ENCODE measurements at places on chromosomes 6 and 20.
A peak's percentile ranks its signal among the peaks of the same experiment; 100 is the strongest.

- DNase-seq: no peak
These were observed 121.0 kb downstream of the SYNDIG1 start for GRCh38 chr20:24590178-24590982.

DNA sequence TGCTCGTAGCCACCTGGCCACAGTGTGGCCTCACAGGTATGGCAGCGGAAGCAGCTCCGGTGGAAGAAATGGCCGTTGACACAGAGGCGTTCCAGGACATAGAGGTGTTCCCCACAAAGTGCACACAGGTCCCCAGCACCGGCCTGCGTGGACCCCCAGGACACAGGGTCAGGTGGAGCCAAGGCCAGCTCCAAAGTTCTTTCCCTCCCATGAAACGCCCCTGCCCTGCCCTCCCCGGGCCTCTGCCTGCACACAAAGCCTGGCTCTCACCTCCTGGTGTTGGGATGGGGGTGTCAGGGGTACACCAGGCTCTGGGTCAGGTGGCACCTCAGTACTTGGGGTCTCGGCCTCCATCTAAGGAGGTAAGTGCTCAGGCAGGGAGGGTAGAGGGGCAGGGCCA lies 6.6 kb downstream of the SMPD2 start:
- DNase-seq: no peak

DNA sequence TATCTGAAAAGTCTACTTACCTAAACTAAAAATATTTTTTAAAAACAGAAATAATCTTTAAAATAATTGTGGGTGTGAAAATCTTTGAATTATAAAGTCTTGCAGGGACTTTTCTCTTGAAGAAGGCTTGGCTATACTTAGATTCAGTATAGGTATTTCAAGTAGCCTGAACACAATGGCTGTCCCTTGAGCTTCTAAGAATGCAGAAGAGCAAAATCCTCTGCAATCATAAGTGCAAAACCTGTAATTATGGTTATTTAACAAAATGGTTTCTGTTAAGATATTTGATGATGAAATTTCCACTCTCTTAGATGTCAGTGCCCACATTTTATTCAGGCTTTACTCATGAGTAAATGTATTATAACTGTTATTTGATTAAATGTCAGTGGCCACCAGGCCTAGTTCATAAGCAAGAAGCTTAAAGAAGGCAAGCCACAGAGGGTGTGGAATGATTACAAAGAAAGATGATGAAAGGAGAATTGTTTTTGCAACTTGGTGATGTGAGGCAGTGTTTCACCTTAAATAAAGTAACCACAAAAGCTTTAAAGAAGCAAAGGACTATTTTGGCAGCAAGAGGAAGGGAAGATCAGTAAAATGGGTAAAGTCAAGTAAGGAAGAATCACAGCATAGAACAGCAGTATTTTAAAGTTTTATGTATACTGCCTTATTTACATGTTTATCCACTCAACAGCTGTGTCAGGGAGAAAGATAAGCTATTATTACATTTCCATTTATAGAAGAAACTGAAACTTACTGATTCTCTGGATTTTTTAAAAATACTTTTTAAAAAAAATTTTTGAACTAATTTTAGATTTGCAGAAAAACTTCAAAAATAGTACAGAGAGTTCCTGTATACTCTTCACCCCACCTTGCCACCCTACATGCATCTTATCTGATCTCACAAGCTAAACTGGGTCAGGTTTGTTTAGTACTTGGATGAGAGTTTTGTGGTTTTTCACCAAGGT lies 351.2 kb upstream of the RUNX2 start:
- DNase-seq: peak; percentile 19

- no peak for DNase-seq
These were observed 127.6 kb downstream of the ANKRD60 start for GRCh38 chr20:58100731-58101356.

- DNase-seq: peak; percentile 61
These were observed 23.3 kb upstream of the ARFGEF2 start for GRCh38 chr20:48898210-48898609.

GRCh38 chr6:92231171-92231701 lies 1188.1 kb downstream of the EPHA7 start:
- DNase-seq: no peak

GRCh38 chr20:14332866-14333265 lies 4.5 kb downstream of the FLRT3 start:
- no peak for DNase-seq

- peak; percentile 45 for DNase-seq
These were observed 9.0 kb upstream of the HSP90AB1 start for GRCh38 chr6:44237813-44238433.

GRCh38 chr20:45679650-45680049 lies 9.6 kb upstream of the WFDC11 start:
- no peak for DNase-seq

DNA sequence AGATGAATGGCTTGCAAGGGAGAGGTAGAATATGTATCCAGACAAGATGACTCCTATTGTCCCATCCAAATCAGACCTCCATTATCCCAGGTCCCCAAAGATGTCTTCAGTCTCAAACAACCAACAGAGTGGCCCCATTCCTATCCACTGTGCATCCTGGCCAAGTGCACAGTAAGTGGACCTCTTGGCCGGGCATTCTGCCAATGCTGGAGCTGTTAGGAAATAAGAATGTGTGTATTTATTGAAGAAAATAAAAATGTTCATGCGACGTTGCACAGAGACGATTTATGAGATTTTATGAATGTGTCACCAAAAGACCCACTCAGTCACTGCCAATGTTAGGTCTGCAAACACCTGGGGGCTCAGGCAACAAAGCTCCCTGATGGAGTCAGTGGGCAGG lies 196.0 kb downstream of the MAFB start:
- DNase-seq: peak; percentile 10

- no peak for DNase-seq
These were observed 80.0 kb downstream of the EYS start for GRCh38 chr6:65627015-65627414.

DNA sequence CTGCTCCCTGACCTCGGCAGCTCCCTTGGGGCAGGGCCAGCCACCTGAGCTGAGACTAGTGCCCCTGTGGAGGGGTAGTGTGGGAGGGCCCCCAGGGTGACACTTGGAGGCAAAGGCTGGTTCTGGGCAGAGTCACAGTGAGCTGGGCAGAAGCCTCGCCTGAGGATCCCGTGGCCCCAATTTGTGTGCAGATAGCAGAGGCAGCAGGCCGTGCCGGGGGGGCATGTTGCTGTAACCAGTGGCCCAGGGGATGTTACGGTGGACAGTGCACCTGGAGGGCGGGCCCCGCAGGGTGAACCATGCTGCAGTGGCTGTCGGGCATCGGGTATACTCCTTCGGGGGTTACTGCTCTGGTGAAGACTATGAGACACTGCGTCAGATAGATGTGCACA lies 2.9 kb downstream of the KLHDC3 start:
- DNase-seq: no peak

DNA sequence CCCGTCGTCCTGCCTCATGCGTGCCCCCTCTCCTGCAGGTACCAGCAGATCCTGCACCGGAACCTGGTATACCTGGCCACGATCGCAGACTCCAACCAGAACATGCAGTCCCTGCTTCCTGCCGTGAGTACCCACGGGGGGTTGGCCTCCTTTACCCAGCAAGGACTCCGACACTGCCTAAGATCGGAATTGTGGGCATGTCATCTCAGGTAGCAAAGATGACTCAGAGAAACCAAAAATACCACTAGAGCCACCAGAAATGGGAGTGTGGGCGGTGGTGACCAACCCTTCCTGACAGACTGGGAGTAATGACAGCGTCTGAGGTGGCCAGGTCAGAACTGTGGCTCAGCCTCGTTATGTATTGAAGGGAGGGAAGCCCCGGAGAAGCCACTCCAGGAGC lies 16.3 kb downstream of the SS18L1 start:
- DNase-seq: no peak

GRCh38 chr6:166866839-166867637 lies 89.3 kb downstream of the RNASET2 start:
- DNase-seq: no peak

GRCh38 chr6:105646391-105646867 lies 243.5 kb upstream of the PREP start:
- no peak for DNase-seq

DNA sequence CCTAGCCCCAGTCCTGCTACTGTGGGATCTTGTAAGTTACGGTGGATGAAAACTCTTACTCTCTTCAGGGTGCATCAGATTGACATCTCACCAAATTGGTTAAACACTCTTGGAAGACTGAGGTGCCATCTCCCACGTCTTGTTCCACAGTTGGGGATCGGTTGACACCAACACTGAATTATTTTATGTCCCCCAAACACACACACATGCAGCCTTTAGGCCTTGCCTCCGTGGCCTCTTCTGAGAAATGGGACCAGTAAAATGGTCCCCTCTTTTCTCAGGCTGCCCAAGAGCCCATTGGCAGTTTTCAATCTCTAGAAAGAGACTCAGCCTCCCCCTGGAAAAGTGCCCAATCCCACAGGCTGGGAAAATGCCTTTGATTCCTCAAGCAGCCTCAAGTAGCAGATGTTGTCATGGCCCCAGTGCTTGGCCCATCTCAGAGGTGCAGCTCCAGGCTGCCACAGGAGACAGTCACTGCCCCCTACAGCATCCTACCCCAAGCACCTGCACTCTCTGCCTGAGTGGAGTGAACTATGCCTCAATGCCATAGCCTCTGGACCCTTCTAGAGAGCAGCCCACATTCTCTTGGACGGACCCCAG lies 163.9 kb downstream of the ANKRD60 start:
- DNase-seq: no peak

DNA sequence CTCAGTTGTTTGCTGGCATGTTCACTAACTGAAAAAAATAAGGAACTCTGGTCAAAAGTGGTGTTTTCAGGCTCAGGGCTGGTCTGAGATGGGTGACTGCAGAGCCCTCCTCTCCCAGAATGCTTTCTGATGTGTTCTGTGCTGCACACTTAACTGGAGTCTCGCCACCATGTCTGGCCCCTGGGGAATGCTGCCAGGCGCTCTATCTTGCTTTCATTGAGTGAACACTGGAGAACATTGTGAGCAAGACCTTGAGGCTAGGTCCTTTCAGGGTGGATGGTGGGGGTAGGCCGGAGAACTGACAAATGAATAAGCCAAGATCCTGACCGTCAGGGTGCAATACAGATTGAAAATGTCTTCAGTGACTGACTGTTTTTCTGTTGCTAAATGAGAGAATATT lies 19.5 kb downstream of the PANK2 start:
- DNase-seq: no peak

- no peak for DNase-seq
These were observed 204.2 kb downstream of the BCAS1 start for GRCh38 chr20:53865901-53866793.

DNA sequence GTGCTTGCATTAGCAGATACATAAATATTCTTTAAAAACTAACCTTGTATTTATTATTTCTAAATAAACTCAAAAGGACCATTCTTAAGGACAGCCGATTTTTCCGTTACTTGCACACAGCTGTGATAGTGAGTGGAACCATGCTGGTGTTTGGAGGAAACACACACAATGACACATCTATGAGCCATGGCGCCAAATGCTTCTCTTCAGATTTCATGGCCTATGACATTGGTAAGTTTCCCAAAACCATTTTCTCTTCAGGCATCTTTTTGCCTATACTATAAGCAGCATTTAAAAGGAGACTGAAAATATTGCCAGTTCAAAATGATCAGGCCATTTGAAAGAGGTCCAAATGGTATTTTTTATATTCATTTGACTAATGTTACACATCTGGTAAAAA lies 92.3 kb downstream of the ATRN start:
- DNase-seq: no peak

- peak; percentile 86 for DNase-seq
These were observed 91.9 kb downstream of the FAM217A start for GRCh38 chr6:3987053-3987452.

DNA sequence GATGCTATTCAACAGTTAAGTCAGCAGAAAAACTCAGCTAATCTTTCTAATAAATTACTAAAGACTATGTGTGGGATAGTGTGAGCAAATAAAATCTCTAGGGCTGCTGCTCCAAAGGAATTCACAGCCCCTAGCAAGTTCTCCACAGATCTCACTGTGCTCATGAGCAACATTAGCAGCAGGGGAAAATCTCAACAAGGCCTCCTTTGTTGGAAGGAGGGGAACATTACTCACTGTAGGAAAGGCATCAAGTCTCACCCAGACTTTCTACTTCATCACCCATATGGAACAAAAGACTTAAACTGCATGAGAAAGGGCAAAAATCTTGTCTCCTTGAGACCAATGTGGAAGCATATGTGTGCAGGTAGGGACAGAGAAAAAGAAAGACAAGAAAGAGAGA lies 726.4 kb upstream of the SLC35B3 start:
- DNase-seq: no peak

DNA sequence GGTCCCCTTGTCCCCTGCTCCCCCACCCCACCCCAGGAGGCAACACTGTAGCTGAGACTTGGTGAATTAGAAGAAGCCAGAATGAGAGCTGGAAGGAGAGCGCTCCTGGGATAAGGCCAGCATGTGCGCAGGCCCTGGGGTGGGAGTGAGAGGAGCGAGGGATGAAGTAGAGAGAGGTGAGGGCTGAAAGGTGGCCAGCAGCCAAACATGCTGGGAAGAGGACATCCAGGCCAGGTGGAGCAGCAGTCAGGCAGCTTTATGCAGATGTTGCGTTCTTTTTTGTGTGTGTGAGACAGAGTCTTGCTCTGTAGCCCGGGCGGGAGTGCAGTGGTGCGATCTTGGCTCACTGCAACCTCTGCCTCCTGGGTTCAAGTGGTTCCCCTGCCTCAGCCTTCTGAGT lies 2.2 kb upstream of the BPIFB1 start:
- no peak for DNase-seq

GRCh38 chr6:22784601-22785410 lies 215.4 kb downstream of the HDGFL1 start:
- DNase-seq: no peak

DNA sequence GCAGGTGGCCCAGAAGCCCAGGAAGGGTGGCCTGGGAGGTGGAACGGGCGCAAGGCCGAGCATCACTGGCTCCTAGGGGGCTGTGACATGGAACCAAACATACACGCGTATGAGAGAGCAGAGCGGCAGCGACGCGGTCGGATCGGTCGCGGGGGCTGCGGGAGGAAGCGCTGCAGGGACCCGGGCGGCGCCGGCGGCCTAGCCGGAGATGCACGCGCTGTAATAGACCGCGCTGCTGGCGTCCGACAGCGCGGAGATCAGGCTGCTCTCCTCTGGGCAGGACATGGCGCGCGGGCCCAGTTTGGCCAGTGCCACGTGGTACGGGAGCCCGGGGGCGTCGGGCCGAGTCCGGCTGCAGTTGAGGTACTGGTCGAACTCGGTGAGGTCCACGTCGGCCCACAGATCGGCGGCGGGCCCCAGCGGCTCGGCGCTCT lies 1.5 kb downstream of the SOX18 start:
- no peak for DNase-seq

DNA sequence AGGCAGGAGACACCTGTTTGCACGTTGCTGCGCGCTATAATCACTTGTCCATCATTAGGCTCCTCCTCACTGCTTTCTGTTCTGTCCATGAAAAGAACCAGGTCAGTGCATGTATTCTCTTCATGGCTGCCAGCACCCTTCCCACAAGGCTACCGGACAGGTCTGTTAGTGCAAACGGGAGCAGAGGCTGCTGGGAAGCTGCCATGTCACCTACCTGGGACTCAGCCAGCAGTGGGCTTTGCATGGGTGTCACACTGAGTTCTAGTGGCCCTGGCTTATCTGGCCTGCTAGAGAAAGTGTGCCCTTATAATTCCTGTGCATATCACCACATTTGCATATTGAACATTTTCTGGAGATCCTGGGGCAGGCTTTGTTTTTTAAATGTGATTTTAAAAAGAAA lies 24.8 kb downstream of the LYRM2 start:
- no peak for DNase-seq
